ENCODE measurements at places on chromosomes 4 and X. TPM values are rescaled to one million over a fixed set of nuclear protein-coding genes. Genes with fewer than 3 reads are reported as not detected.

DNA sequence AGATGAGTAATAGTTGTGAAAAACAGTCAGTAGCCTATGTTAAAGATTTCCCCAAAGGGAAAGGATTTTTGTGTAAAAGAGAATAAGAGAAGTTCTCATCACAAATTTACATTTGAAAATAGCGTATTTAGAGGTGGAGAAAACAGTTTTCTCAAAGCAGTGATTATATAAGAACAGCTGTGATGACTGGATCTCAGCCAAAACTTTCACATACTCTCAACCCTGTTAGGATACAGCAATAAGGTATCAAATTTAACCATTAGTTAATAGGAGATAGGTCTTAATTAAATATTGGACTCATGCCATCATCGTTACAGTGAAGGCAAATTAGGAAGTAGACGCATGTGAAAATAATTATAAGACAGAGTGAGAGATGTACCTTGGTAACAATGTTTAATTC is 622.7 kb downstream of the PCDH18 start:
- no peak for DNase-seq

Gene NSG1
- 5.5 TPM for total RNA-seq

GRCh38 chr4:184392316-184392715 is 82.0 kb downstream of the IRF2 start:
- DNase-seq, result no peak

DNA sequence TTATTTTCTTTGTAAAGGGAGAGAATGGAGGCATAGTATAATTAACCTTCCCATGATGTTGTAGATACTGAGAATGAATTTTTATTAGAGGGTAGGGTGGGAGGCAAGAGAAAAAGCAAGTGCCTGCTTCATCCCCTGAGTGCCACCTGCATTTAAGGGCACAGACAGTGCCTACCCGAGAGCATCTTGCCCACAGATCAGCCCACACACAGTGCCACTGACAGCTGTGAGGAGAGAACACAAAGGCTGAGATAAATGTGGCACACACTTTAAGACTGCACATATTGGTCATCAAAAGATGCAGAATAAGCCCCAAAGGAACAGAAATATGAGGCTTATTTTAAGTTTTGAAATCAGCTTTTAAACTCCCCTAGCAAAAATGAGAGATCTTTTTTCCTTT is 250.8 kb downstream of the SLC39A8 start:
- DNase-seq, result no peak

- DNase-seq, result no peak
These were observed 398.2 kb upstream of the LCORL start for GRCh38 chr4:18419780-18420179.

All from left lung (tissue), 14 donors.